ENCODE measurements at places on chromosomes 4 and X.

DNA sequence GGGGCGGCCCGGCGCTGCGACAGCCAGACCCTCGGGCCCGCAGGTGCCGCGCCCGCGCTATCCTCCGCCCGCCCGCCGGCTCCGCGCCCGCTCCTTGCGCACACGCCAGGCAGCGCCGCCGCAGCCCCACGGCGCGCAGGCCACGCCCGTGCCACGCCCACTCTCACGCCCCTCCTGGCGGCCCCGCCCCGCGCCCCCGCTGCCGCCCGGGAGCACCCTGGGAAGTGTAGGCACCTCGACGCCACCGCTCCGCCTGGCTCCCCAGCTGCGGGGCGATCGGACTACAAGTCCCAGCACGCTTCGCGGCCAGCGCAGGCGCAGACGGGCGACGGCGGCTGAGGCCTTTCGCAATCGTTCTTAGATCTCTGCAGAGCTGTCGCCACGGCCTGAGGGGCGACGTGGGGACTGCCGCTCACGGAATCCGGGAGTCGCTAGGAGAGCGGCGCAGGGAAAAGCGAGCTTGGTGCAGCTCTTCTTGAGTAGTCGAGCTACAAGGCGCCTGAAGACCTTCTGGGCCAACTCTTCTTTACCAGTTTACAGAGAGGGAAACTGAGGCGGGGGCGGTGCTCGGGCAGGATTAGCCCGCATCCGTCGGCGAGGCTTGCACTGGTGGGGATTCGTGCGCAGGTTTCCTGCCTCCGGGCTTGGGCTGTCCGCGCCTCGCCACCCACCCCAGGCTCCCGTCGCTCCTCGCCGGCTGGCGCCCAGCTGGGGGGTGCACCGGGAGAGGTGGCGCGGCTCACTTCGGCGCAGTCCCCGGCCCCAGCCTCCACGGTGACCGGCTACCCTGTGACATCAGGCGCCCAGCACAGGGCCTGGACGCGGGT, at the start of gene ABLIM2:
Gene ABLIM2, minus strand, starts transcription at position 104 of the 827 bp plus-strand sequence. CDS start 124 bp downstream, outside the sequence.
- DNase-seq, result peak; percentile 97

DNA sequence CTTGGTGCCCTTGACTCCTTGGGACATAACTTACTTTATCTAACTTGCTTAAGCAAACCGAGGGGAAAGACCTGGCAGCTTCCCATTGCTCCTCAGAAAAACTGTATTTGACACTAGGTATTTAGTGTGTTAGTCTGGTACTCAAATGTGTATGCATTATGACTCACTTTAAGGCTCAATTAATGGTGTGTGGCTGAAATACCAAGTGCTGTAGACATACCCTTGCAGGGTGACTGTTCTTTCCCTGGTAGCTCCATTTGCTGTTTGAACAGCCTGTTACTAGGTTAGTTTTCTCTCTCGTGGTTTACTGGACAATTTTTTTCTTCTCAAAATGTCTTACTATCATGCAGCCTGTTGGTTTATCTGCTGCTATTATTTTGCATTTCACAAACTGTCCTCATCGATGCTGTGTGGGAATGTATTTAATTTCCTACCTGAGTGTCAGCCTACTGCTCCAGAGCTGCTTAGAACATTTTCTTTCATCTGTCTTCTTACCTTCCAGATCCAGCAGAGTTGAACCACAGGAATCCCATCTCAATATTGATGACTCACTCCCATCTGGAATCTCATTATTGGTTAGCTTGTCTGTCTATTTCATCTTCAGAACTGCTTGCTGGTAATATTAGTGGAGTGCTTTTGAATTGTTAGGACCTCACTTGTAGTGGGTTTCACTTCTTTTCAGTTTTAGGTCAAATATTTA, 158.0 kb upstream of the FAT1 start:
- DNase-seq, result peak; percentile 92

GRCh38 chr4:56326363-56326762, 60.9 kb downstream of the AASDH start:
- DNase-seq, result no peak

DNA sequence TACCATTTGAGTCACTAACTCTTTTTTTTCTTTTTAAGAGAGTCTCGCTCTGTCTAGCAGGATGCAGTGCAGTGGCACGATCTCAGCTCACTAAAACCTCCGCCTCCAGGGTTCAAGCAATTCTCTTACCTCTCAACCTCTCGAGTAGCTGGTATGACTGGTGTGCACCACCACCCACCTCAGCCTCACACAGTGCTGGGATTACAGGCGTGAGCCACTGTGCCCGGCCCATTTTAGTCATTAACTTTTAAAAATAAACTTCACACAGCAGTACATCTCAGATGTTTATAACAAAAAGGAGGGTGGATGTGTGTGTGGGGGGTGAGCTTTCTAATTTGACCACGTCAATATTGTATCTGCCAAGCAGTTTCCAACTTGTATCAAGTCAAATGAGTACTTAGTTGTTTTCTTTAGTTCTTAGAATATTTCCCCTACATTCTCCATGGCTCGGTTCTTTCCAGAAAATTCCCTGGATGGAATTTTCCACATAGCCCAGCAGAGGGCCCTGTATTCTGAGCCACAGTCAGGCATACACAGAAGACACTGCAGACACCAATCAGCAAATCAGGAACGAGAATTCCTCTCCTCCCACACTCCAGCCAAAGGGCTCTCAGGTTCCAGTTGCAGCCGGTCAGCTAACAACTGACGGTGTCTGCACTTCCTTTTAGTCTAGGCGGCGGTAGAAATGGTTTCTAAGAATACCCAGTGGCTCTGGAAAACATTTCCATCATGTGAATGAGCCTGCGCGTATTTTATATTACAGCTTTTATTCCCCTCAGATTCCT, 20.1 kb upstream of the ARAF start:
- DNase-seq, result peak; percentile 92

- DNase-seq, result no peak
These were observed 13.0 kb downstream of the SLIT2 start for GRCh38 chr4:20264688-20265087.

- DNase-seq, result no peak
These were observed 7.7 kb downstream of the SYN1 start for GRCh38 chrX:47611926-47612325.

GRCh38 chr4:87232216-87232615, 11.8 kb upstream of the KLHL8 start:
- DNase-seq, result no peak

DNA sequence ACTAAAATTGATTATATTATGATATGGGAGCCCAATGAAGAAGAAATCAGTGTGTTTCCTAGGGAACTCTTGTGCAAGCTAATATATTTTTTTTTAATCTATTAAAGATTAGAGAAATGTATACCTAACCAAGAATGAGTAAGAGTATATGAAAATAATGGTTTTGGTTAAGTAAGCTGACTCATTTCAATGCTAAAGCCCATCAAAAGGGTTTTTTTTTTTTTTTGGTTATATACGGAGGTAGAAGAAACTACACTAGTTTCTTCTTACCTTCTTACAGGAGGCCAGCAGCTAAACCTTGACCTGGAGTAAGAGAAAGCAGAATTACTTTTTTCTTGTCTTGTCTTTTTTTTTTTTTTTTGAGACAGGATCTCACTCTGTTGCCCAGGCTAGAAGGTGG, 27.5 kb downstream of the RUFY3 start:
- DNase-seq, result no peak

DNA sequence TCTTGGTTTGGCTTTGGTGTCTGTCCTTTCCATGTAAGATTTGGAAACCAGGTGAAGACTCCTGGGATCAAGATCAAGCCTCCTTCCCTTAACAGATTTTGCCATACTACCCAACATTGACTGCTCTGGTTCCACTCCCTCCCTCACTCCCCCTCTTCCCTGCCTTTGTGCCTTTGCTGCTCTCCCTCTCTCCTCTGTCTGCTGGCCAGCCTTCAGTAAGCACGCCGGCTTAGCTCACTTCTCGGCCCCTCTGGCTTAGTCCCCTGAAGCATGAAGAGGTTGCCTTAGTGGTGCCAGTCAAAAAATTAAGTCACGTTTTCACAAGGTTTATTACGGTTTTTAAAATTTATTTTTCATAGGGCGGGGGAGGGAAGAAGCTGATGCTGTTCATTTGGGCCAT, 6.0 kb downstream of the GRIA3 start:
- no peak for DNase-seq

- peak; percentile 11 for DNase-seq
These were observed 98.3 kb upstream of the ANKRD50 start for GRCh38 chr4:124810827-124811226.

DNA sequence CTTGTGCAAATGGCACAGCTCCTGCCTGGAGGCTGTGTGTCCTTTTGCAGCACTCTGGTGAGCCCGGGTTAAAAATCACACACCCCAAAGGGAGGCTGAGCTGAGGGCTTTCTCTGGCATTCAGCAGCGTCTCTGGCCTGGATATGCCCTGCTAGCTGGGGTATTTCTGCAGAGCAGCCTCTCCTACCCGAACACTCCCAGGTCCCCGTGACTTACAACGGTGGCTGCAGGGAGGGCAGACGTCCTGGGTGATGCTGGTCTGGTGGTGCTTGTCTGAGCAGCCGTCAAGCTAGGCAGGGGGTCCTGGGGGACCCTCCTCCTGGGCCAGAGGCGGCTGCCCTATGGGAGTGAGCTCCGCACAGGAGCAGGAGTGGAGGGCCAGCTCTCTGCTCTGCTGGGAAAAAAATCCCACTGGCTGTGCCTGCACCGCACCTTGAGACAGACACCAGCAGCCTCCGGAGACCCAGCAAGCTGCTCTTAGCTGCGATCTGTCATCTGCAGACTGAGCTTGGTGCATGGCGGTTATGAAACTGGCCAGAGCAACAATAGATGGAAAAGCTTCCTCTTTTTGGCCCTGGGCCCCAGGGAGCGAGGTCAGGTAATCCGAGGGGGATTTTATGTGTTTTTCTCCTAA, 41.3 kb upstream of the ASMTL start:
- no peak for DNase-seq

DNA sequence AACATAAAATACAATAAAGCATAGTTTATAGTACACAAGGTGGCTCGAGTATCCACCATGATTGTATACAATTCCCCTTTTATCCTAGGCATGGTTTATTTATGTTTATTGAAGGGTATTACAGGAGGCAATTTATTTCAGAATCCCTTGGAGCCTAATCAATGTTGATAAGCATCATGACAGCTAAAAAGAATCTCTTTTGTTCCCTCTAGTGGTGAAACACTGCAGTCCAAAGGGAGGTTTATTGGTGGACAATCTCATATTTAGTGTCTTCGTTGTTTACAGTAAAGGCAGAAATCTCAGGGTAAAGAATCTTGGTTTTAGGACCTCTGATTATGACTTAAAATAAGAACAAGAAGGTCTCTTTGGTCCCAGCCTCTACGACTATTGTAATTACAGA, 1712.5 kb downstream of the C4orf33 start:
- no peak for DNase-seq

DNA sequence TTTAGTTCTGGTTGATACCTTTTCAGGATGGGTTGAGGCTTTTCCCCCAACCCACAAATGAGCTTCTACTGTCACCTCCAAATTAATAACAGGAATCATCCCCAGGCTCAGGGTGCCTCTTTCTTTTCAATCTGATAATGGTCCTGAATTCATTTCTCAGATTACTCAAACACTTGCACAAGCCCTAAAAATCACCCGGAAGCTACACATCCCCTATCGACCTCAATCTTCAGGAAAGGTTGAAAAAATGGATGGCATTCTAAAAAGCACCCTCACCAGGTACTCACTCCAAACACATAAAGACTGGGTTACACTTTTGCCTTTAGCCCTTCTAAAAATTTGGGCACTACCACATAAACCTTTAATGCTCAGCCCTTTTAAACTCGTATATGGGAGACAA, 79.9 kb downstream of the COQ2 start:
- no peak for DNase-seq

GRCh38 chr4:107261241-107261874, 225.2 kb upstream of the DKK2 start:
- DNase-seq, result peak; percentile 55

DNA sequence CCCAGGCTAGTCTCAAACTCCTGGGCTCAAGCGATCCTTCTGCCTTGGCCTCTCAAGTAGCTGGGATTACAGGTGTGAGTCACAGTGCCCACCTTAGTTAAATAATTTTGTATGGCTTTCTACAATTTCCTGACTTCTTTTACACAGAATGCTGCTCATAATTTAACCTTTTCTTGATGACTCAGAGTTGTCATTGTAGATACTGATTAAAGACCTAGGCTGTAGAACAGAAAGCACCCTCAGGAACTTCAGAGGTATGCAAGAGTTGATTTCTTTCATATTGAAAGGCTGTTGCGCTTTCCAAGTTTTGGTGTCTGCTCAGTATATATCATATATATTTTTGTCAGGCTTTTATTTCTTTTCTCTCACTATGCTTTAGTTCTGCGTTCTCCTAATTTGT, 21.1 kb upstream of the GPR34 start:
- DNase-seq, result no peak

- DNase-seq, result no peak
These were observed 857.5 kb upstream of the FTHL17 start for GRCh38 chrX:31929366-31929765.

DNA sequence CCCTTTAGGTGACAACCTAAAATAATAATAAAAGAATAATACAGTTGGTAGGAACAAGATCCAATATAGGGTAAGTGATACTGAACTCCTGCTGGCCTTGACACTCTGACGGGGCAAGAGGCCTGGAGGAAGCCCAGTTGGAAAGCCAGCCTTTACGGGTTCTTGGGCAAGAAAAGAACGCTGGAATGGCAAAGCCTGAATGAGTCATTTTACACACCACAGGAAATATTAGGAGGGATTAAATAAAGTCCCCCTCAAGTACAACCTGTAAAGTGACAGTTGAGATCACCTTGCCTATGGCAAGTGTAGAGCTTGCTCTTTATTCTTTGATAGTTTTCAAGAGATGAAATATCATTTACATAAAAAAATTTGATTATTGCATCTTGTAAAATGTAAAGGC, 244.5 kb upstream of the TLL1 start:
- no peak for DNase-seq

- DNase-seq, result peak; percentile 54
These were observed 5.6 kb upstream of the PCDH7 start for GRCh38 chr4:30714408-30715031.

GRCh38 chr4:168849030-168849675, 160.9 kb downstream of the CBR4 start:
- peak; percentile 43 for DNase-seq

DNA sequence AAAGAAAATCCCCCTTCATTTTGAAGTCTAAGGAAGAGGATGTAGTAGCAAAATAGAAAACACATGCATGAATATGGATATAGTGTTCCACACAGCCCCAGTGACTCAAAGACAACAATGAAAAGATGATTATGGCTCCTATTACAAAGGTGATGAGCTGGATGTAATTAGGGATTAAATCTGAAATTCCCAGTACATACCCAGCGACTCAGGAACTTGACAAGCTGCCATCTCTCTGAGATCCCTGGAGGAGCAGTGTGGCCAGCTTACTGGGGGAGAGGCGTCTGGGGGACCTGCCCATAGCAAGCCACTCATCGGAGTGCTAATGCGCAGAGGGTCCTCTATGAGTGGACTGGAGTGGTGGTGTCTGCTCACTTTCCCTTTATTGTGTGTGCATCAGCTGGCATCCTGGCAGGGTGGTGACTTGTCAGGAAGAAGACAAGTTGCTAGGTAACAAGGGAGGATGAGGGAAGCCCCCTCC, 42.7 kb upstream of the MGST2 start:
- DNase-seq, result no peak

DNA sequence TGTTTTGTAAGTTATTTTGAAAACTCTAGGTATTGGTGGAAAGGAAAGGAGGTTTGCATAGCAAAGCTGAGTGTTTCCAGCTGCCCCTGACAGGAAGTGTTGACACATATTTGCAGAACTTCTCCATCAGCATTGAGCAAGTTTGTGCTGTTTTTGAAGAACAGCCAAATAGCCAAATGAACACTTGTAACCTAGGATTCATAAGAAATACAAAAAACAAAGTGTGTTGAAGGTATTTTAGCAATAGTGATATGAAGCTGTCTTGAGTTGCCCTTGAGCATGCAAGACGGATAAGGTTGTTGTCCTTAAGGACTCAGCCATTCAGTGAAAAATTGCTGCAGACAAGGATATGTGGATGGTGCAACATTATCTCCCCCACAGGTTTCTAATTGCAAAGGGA, 68.3 kb upstream of the PGM2 start:
- DNase-seq, result peak; percentile 26

Measured in EH (cell line).